Inflammatory macrophage treated with lipopolysaccharide for 4 hours (primary cell): ENCODE measurements at places on chromosomes 7 and 10.
A peak's percentile ranks its signal among the peaks of the same experiment; 100 is the strongest.

DNA sequence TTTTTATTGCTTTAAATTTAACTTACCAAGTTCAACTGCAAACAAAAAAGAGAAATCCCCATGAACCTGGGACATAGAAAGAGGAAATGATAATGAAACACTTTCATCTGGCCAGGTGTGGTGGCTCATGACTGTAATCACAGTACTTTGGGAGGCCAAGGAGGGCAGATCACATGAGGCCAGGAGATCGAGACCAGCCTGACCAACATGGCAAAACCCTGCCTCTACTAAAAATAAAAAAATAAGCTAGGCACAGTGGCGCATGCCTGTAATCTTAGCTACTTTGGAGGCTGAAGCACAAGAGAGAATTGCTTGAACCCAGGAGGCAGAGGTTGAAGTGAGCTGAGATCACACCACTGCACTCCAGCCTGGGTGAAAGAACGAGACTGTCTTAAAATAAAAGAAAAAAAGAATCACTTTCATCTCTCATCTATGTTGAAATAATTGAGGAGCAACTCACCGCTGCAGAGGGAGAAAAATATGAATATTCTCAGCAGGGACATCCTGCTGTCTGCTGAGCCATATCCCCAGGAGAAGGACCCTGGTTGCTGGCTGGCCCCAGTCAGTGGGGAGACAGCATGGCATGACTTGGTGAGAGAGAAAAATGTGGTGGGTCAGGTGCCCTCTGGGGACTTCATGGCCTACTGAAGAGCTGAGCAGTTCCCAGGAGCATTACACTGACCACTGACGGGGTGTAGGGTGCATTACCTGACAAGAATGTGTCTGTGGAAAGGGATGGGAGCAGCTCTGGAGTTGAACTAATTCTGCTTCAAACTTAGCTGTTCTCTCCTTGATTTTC, 22.8 kb upstream of the TARP start:
- no peak for DNase-seq

DNA sequence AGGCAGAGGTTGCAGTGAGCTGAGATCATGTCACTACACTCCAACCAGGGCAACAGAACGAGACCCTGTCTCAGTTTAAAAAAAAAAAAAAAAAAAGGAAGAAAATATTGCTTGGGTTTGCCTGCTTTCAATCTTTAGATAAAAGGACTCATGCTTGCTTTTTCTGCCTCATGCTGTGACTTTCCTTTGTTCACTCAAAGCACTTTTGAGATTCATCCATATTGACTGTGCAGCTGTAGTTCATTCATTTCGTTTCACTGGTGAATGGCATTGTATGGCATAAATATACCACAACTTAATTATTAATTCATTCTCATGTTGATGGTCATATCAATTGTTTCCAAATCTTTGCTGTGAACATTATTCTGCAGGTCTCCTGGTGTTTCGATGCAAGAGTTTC, 97.6 kb upstream of the NFE2L3 start:
- DNase-seq = no peak

DNA sequence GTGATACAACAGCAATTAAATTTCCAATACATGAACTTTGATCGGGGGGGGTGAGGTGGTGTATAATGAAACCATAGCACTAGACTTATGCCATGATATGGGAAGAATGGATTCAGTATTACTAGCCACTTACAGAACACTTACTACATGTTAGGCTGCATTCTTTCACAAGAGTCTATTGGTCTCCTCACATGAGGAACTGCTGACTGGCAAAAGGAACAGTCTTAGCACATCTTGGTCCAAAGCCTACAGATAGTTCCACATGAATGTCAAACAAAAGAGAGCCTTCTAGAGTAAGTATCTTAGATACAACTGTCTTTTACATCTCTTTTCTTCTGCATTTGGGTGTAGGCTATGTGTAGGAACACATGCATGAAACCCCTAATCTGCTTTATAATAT, 115.9 kb upstream of the DNAJB12 start:
- peak; percentile 91 for DNase-seq

GRCh38 chr10:28604567-28605536, 71.9 kb downstream of the WAC start:
- DNase-seq = no peak

- no peak for DNase-seq
Observed at GRCh38 chr10:693506-693905, 4.0 kb upstream of the DIP2C start.

DNA sequence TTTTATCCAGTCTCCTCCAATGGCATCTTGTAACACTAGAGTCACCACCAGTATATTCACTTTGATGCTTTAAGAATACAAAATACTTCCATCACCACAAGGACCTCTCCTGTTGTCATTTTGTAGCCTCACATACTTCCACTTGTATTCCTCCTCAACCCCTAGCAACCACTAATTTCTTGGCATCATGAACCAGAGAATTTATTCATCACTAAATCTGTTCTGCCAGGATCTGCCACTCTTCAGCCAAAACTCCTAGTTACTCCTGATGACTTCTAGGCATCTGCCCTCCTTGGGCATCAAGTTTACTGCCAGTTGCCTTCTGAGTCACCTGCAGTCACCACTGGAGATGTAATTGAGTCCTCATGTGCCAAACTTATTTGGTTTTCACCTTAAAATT, 906.8 kb downstream of the CNTNAP2 start:
- no peak for DNase-seq

- no peak for DNase-seq
Observed at GRCh38 chr7:103538964-103539709, 93.1 kb upstream of the SLC26A5 start.

DNA sequence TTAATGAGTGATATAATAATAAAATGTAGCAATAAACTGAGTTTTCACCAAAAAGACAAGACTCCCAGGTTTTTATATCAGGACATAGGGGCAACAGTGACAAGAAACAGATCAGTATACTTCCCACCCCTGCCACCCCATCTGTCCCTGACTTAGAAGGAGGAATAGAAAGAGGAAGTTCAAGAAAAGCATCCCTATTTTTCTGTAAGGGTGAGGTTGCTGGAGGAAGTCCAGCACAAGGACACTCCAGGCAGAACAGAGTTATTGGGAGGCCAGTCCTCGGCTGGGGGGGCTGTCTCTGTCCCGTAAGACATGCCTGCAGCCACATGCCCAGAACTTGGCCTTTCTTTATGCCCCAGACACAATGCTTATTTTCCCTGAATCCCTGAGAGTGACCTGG, 16.5 kb upstream of the TLX1 start:
- DNase-seq = peak; percentile 43

- no peak for DNase-seq
Observed at GRCh38 chr7:65800890-65801341, 72.0 kb upstream of the VKORC1L1 start.

DNA sequence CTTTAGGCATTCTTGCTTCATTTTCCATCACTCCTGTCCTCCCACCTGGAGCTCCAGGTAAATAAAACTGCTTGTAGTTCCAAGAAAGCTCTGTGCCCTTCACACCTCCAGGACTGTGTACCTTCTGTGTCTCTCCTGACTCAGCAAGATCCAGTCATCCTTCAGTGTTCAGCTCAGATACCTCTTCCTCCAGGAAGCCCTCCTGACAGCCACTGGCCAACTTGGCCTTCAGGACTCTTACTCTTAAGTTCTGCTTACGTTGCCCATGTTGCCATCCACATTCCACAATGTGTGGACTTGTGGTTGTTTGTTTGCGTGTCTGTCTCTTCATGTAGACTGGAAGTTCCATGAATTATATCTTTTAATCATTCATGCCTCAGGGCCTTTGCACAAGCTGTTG, 48.0 kb downstream of the SORCS3 start:
- DNase-seq = no peak

DNA sequence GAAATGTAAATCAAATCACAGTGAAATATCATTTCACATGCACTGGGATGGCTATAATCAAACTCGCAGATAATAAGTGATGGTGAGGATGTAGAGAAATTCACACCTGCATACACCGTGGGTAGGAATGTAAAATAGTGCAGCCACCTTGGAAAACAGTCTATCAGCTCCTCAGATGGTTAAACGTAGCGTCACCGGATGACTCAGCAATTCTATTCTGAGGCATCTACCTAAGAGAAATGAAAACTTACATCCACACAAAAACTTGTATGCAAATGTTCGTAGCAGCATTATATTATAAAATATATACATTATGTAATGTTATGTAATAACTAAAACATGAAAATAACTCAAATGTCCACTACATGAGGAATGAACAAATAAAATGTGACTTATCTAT, 38.9 kb downstream of the SH3PXD2A start:
- peak; percentile 3 for DNase-seq

- no peak for DNase-seq
Observed at GRCh38 chr10:102837230-102837721, at the start of gene CYP17A1. Gene CYP17A1, minus strand, starts transcription at chr10:102837413. Its CDS starts 52 bp downstream, at chr10:102837361.

DNA sequence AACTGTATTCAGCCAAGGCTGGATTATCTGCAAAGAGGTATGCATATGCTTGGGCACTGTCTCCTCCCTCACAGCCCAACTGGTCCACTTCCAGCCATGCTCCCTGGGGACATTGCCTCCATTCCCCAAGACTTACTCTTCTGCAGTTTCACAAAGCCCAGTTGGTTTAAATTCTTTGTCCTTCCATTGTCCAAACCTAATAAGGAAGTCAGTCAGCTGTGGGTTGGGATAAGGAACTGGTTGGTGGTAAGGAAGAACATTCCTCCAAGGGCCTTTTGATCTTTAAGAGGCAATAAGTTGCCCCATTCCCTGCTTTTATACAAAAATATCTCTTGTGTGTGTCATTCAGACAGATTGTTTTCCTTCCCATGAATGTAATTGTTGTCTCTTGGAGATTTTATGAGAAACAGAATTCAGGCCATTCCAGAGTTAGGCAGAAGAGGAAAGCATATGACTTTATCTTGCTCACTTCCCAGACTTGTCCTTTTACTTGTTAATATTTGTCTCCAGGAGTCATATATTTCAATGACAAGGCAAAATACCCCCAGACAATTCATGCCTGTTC, 673.7 kb downstream of the SUGCT start:
- DNase-seq = no peak

DNA sequence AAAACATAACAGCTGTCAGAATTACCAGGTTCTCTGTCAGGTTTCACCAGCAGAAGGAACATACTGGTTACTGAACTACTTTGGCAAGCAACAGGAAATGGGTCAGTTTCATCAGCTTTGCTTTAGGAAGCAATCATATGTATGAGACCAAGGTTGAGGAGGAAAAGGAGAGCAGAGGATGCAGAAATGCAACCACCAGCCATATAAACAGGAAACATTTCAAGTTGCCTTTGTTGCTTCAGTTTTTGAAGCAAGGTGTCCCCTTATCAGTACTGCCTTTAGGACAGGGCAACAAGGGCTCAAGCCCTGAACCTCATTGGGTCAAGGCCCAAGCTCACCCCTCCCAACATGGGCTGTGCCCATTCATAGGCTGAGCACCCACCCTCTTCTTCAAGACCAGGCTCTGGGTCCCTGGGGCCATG, 10.2 kb downstream of the HIPK2 start:
- peak; percentile 52 for DNase-seq

DNA sequence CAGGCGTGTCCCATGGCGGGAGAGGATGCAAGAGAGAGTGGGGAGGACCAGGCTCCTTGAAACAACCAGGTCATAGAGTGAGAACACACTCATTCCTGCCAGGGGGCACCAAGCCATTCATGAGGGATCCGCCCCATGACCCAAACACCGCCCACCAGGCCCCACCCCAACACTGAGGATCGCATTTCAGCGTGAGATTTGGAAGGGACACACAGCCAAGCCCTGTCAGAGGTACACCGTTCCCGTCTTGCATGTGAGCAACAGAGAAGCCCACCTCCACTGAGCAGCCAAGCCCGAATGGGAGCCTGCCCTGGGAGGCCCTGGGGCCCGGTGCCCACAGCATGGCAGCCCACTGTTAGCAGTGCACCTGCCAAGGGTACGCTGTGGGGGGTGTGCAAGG, 7.9 kb upstream of the ARPC1B start:
- DNase-seq = no peak

- DNase-seq = peak; percentile 16
Observed at GRCh38 chr7:105261689-105262088, 127.0 kb downstream of the SRPK2 start.

DNA sequence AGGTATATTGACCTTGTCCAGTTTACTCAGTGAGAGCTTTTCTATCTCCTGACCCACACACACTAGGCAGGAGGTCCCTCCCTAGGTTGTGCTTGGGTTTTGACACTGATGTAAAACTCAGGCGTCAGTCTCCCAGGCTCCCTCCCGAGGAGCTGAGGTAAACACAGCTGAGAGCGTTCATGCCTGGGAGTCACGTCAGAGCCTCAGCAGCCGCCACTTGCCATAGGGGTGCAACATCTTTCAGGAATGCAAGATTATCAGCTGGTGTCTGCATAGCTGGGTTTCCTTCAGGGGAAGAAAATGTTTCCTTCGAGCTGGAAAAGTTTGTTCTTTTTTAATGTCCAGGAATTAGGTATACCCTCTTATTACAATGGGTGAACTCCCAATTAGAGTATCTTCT, 70.6 kb downstream of the FGFR2 start:
- DNase-seq = no peak
